HepG2 (cell line): ENCODE measurements at places on chromosomes 11 and 22. TPM values are rescaled to one million over a fixed set of nuclear protein-coding genes. Genes with fewer than 3 reads are reported as not detected.

- H3K4me3 ChIP-seq, result no peak overlapping the region
- H3K4me1 ChIP-seq, result peaks cover 40% of the 10 kb centered on the region
- H3K27ac ChIP-seq, result no peak overlapping the region
- no peaks in the 10 kb centered on the region for H3K27me3 ChIP-seq
- peaks cover 30% of the 10 kb centered on the region for H3K36me3 ChIP-seq
Observed at GRCh38 chr22:27880778-27881394, 38.2 kb downstream of the PITPNB start.

DNA sequence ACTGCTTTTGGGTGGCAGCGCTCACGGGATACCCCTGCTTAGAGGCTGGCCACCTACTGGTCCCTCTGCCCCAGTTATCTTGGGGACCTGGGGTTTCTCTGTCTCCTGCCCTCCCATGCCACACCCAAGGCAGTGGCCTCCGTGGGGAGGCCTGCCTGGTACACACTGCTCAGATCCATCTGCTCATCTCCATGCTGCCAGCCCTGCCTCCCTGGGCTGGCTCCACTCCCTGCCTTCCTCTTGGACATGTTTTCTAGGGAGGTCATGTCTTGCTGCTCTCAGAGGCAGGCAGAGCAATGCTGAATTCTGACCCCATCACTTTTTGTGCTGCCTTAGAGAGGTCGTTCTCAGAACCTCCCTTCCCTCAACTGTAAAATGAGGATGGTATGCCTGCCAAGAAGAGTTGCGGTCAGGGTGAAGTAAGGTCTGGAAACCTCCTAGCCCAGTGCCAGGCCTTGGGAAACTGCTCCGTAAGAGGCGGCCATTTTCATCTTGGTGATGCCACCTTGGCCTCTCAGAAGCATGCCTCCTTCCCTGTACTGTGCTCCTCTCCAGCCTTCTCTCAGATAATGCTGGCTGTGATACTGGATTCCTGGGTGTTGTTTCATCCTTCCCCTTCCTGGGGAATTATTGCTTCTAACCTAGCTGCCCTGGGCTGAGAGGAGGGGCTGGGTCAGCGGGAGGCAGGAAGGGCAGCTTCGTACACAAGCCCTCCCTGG, 186.4 kb upstream of the ZBED5 start:
- no peak overlapping the region for H3K27ac ChIP-seq
- no peak overlapping the region for H3K4me3 ChIP-seq
- no peaks in the 10 kb centered on the region for H3K4me1 ChIP-seq
- DNase-seq, result no peak
- H3K27me3 ChIP-seq, result no peaks in the 10 kb centered on the region; the same call in 2 of the 3 replicates
- no peaks in the 10 kb centered on the region for H3K36me3 ChIP-seq

GRCh38 chr22:32919629-32920028, 118.1 kb downstream of the TIMP3 start:
- H3K27ac ChIP-seq, result no peak overlapping the region
- H3K27me3 ChIP-seq, result no peaks in the 10 kb centered on the region
- no peak for DNase-seq

DNA sequence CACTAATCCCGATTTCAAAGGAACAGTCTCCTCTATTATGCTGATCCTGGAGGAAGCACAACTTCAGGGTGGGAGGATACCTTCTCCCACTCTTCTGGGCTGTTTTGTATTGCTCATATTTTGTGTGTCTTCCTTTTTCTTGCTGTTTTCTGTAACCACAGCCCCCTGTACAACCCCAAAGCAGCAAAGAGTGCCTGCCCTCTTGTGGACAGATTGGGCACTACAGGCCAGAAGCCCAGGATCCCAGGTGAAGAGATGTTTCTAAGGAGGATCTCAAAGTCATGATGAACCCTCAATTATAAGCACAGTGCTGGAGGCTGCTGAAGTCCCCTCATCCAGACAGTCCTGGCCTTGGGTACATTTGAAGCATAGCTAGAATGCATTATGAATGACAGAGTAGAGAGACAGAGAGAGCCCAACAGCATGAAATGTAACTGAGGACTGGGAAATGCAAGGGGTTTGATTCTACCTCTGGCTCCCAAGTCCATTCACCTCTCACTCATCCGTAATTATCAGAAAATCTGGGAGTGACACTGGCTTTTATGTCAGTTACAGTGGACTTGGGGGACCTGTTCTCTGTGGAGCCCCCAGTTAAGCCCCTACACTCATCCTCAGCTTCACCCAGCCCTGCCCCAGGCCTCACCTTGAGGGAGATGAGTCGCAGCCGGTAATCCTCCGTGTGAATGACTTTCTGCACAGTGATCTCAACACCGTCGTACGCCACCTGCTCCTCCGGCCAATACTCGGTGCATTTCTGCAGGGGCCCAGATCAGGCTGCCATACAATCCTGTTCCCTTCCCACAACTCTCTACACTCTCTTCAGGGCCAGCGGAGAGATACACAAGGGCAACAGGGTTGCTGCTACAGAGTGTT, 6.2 kb upstream of the IGSF22 start:
- DNase-seq, result no peak
- H3K36me3 ChIP-seq, result no peaks in the 10 kb centered on the region
- peaks cover 6% of the 10 kb centered on the region; the same call in 1 of the 2 replicates for H3K27me3 ChIP-seq
- H3K4me1 ChIP-seq, result no peaks in the 10 kb centered on the region
- H3K4me3 ChIP-seq, result no peak overlapping the region

GRCh38 chr22:33112580-33112979, 54.4 kb upstream of the SYN3 start:
- H3K4me3 ChIP-seq, result no peak overlapping the region
- DNase-seq, result no peak
- H3K27ac ChIP-seq, result no peak overlapping the region
- H3K27me3 ChIP-seq, result peaks cover 17% of the 10 kb centered on the region; the same call in 1 of the 3 replicates
- no peaks in the 10 kb centered on the region for H3K4me1 ChIP-seq

- DNase-seq, result peak; percentile 67
- peaks cover 15% of the 10 kb centered on the region; the same call in 1 of the 3 replicates for H3K36me3 ChIP-seq
- no peak overlapping the region for H3K27ac ChIP-seq
- peaks cover 59% of the 10 kb centered on the region for H3K4me1 ChIP-seq
- no peaks in the 10 kb centered on the region for H3K27me3 ChIP-seq
- H3K4me3 ChIP-seq, result no peak overlapping the region
Observed at GRCh38 chr11:75496305-75496752, 29.4 kb downstream of the GDPD5 start.

GRCh38 chr22:46135611-46136485, 14.5 kb upstream of the PPARA start:
- H3K27ac ChIP-seq, result no peak overlapping the region
- H3K4me1 ChIP-seq, result peaks cover 92% of the 10 kb centered on the region
- H3K36me3 ChIP-seq, result no peaks in the 10 kb centered on the region
- no peak overlapping the region for H3K4me3 ChIP-seq
- H3K27me3 ChIP-seq, result no peaks in the 10 kb centered on the region

GRCh38 chr11:83302151-83302550, 16.0 kb upstream of the CCDC90B start:
- H3K36me3 ChIP-seq, result no peaks in the 10 kb centered on the region
- no peaks in the 10 kb centered on the region for H3K27me3 ChIP-seq
- H3K4me3 ChIP-seq, result no peak overlapping the region
- no peak overlapping the region for H3K27ac ChIP-seq
- no peaks in the 10 kb centered on the region for H3K4me1 ChIP-seq
- no peak for DNase-seq

- H3K4me3 ChIP-seq, result no peak overlapping the region
- no peaks in the 10 kb centered on the region for H3K36me3 ChIP-seq
- no peak for DNase-seq
Observed at GRCh38 chr11:103997082-103997481, 39.4 kb upstream of the DDI1 start.

DNA sequence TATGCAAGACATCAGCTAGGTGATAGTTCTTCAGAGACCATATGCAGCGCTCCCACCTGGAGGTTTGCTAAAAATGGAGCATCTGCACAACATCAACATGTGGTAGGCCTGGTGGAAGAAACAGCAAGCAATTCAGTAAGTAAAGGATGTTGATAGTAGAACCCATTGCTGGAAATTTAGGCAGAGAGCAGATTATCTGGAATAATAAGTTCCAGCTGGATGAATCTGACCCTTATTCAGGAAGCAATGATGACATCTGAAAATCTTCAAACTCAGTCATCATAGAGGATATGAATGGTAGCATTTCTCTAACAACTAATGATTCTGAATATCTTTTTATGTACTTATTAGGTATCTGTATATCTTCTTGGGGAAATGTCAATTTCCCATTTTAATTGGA, 225.2 kb upstream of the ANO3 start:
- H3K27me3 ChIP-seq, result no peaks in the 10 kb centered on the region
- DNase-seq, result no peak
- no peak overlapping the region for H3K27ac ChIP-seq
- no peaks in the 10 kb centered on the region for H3K4me1 ChIP-seq

DNA sequence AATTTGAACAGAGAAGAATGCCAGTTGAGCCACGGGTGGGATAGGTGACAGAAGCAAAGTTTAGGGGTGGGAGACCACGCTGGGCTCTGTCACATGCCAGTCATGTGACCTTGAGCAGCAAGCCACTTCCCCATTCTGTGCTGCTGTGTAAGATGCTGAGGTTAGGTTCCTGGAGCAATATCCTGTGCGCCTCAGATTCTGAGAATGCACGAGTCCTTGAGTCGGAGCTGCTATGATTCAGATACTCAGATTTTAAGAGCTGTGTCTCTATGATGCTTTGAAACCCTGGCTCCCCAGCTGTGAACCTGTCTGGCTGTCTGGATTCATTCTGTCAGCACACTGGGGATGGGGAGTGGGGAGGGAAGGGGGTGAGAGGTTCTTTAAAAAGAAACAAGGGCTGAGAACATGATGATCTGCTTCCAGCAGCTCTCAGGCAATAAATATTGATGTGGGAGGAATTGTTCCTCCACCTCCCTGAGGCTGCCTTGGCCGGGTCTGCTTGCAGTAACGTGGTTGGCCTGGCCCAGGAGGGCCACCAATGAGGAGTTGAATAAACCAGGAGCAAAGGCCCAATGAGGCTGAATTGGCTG, 24.0 kb downstream of the SLCO2B1 start:
- no peak overlapping the region for H3K4me3 ChIP-seq
- no peaks in the 10 kb centered on the region for H3K27me3 ChIP-seq
- peaks cover 44% of the 10 kb centered on the region for H3K4me1 ChIP-seq
- H3K36me3 ChIP-seq, result peaks cover 16% of the 10 kb centered on the region; the same call in 1 of the 3 replicates

The LIF gene
- 1.5 and 3.6 TPM in 2 replicates for total RNA-seq

The OR51D1 gene
- not detected in 2 replicates for total RNA-seq

The CHADL gene
- total RNA-seq, result 2.9 and 8.1 TPM in 2 replicates

The DDTL gene
- 0.31 TPM in 1 of 2 replicates, not detected in the other for total RNA-seq

The GDPD4 gene
- not detected in 2 replicates for total RNA-seq

The OR2AT4 gene
- total RNA-seq, result not detected in 2 replicates

The DAGLA gene
- total RNA-seq, result 2.3 and 3.9 TPM in 2 replicates
